Stimulated activated CD8-positive, alpha-beta memory T cell treated with anti-CD3 and anti-CD28 coated beads, Interleukin-7, amount 100 ng/mL, for 4 hours (primary cell): ENCODE measurements at places on chromosomes 5 and 9.

DNA sequence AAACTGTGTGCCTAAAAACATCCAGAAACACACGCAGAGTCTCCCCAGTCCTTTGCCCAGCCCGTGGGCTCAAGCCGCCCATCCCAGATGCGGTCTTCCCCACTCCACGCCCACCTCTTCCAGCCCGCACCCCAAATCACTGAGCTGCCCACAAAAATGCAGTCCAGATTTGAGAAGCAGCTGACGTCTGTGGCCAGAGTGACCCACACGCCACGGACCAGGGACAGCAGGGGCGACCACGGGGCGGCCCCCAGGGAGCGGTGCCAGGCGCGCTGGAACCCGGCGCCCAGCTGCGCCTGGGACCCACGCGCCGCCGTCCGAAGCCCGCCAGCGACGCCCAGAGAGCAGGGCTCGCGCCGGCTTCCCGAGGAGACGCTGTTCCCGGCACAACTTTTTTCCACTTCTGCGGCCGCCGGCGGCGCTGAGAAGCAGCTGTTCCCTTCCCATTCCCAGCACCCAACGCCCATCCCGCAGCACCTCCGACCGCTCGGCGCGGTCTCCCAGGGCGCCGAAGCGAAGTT lies 674 bp downstream of the LHFPL2 start:
- no peak for DNase-seq

GRCh38 chr5:175686396-175686795 lies 28.5 kb downstream of the HRH2 start:
- DNase-seq = no peak

DNA sequence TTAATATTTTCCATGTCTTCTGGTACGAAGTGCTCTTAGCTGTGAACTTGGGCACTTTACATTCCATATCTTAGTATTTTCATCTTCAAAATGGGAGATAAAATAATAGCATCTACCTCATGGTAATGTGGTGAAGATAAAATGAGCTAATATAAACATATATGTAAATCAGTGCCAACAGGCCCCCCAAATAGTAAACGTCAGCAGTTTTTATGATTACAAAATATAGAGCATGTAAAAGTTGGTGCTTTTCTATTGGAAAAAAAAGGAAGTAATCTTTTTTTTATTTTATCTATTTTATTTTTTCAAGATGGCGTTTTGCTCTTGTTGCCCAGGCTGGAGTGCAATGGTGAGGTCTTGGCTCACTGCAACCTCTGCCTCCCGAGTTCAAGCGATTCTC lies 291.1 kb upstream of the PRDM9 start:
- no peak for DNase-seq

DNA sequence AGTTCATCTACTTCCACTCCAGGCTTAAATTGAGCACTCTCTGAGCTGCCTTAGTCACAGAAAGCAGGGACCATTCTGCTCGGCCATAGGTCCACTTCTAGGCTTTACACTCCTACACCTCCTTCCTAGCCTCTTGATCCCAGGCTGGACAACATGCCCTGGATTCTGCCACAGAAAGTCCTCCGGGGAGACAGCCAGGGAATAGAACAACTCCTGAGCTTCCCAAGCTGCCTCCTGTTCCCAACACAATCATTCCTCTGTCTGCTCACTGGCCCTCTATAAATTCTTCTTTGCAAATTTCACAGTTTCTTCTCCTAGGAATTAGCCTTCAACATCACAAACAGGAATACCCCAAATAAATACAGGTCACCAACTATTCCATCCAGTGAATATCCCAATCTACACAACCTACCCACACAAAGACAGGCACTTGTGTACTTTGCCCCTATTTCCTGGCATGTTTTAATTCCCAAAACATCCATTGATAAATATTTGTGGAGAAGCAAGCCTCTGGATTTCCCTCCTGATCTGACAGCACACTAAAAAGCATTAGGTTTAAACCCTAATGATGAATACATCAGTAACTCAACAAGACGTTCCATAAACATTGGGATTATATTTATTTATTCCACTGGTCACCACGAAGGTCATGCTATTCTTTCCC lies 125.5 kb downstream of the ENC1 start:
- no peak for DNase-seq

DNA sequence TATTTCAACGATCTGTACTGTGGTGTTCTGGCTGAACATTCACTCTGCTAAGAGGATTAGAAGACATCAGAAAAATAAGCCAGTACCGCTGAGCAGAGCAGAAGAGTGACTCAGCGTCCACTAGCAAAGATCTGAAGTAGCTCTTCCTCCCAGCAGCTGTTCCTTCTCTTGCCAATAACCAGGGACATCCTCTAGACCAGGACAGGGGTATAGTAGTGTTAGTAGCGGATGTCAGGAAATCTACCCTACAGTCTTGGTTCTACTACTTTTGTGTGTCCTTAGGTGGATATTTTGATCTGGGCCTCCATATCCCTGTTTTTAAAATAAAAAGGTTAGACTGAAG lies 103.6 kb downstream of the TSSK1B start:
- no peak for DNase-seq

GRCh38 chr5:13003457-13003856 lies 941.0 kb downstream of the DNAH5 start:
- DNase-seq = no peak

DNA sequence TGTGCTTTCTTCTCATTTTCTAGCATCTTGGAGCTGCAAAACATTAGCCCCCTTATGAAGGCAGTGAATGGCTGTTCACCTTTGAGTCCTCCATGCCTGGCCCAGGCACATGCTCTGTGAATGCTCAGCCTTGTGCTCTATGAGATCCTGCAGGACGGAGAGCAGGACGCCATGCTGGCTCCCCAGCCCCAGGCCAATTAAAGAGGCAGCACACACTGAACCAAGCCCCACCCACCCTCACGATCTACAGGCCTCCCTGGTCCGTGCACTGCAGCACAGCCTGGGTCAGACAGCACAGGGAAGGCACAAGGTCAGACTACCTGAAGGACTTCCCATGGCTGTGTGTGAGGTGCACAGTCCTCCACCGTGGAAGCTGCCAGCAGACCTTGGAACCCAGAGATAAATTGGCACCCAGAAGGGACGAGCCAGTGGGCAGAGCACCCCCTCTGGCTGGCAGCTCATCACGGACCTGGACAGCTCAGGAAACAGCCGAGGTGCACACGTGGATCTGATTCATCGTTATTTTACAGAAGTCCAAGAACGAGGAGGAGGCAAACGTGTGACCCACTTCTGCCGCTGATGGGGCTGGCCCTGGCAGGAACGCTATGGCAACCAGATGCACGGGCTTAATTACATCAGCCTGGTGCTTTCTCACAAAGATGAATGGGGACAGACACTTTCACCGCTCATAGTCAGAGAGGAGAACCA lies 59.5 kb downstream of the OLFM1 start:
- no peak for DNase-seq

- no peak for DNase-seq
Observed at GRCh38 chr5:124698770-124699169, 47.7 kb downstream of the ZNF608 start.

- DNase-seq = no peak
Observed at GRCh38 chr5:1029945-1030625, 21.5 kb downstream of the NKD2 start.

- no peak for DNase-seq
Observed at GRCh38 chr9:14437354-14438231, 123.7 kb upstream of the NFIB start.

GRCh38 chr5:93789173-93790067 lies 48.0 kb upstream of the POU5F2 start:
- DNase-seq = no peak

- no peak for DNase-seq
Observed at GRCh38 chr9:27212191-27212590, 84.8 kb downstream of the EQTN start.

DNA sequence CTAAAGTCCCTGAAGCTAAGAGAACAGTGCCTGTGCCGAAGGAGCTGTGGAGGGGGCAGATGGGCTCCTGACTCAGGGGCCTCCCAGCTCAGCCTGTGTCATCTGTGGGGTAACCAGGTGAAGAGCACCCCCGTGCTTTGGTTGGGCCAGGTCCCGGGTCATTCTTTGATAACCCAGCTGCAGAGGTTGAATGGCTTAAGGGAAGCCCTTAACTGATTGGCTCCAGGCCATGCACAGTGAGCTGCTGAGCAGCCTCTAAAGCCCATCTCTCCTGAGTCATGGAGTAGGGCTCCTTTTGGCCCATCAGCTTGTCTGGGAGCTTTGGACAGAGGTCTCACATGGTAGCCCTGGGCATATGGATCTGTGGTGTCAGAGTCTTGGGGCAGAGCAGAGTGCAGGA lies 28.7 kb downstream of the COL27A1 start:
- no peak for DNase-seq

DNA sequence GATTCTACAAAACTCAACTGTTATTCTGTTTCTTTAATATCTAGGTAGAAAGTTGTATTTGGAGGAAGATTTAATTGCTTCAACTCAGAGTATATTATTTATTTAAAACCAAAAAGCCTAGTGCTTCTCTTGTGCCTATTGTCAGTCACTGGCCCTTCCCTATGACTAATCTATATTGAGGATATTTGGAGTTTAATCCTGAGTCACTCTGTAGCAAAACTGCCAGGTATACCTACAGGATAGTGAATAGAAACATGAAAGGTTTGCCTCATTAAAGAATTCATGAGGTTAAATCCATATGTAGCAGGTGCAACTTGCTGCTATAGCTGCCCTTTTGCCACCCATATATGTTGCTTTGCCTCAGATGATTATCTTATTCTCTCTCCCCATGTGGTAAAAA lies 15.1 kb downstream of the PLK2 start:
- DNase-seq = no peak

DNA sequence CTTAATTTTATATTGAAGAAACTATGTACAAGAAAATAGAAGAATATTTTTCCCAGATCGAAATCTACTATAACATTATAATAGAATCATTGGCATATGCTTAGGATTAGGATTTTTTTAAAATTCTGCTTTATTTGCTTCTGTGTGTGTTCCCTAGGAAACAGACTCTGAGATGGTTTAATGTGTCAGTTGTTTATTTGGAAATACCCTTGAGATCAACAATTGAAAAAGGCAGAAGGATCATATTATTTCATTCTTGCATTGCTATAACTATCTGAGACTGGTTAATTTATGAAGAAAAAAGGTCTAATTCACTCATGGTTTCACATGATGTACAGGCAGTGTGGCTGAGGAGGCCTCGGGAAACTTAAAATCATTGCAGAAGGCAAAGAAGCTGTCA lies 622.6 kb downstream of the PRR16 start:
- no peak for DNase-seq

DNA sequence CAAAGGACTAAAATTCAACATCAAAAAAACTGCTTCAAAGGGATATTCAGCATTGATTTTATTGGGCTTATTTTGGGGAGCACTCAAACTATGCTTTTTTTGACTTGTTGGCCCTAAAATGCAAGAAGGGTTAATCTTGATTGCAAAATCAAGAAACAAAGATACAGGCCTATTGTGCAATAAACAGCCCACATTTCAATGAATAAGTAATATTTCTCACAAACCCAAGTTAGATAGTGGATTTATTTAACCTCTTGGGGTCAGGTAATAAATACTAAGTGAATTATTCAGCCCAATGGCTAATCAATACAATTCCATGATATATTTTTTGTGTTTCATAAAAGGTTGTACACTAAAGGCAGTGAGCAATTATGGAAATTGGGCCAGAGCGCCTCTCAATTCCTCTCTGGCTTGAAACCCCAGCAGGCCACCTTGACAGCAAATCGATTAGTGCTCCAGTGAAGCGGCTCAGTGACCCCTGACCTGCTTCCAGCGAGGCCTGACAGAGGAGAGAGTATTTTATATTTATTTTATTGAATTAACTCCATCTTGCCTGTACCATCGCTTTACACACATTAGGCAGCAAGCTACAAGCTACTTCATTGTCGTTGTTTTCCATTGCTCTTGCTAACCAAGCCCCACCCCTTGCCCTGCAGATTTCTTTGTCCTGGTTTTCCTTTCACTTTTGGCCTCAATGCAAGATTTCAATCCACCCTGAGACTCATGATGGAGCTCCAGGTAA lies 65.5 kb downstream of the EBF1 start:
- no peak for DNase-seq

DNA sequence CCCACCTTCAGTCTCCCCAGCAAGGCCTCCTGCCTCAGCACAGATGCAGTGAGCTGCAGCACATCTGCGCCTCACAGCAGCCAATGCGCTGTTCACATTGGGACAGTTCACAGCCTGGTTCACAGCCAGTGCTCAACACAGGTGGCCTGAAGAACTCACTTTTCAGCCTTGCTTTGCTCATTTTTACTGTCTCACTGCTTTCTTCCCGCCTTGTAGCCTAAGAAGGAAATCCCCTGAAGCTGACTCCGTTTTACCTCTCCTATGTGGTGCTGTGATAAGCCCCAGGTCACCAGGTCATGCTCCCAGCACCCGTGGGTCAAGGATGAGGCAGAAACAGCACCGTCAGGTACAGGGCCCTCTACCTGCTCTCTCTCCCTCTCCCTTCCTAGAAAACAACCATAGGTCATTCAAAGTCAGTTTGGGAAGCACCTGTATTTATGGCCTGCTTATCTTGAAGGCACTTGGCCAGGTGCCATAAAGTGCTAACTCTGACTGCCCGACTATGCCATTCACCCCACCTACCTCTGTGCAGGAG lies 1.1 kb downstream of the GCNT4 start:
- DNase-seq = no peak

GRCh38 chr5:74166064-74166463 lies 474.5 kb downstream of the ENC1 start:
- no peak for DNase-seq

GRCh38 chr5:97877588-97877987 lies 694.5 kb upstream of the RIOK2 start:
- DNase-seq = no peak

- no peak for DNase-seq
Observed at GRCh38 chr5:59034498-59035186, 451.8 kb downstream of the RAB3C start.

DNA sequence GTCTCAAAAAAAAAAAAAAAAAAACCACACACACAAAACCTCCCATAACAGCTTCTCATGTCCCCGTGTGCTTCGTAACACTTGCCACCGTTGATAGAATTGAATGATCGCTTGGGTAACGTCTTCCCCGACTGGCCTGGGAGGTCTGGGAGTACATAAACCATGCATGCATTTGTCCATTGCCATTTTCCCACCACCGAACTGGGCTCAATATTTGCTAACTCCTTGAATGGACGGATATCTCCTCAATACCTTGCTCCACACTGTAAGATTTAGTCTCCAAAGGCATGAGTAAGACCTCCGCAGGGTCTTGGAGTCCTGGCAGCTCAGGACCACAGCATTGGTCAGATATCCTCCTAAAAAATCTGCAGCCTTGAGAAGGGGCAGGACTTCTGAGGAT lies 3.2 kb upstream of the P4HA2 start:
- no peak for DNase-seq

DNA sequence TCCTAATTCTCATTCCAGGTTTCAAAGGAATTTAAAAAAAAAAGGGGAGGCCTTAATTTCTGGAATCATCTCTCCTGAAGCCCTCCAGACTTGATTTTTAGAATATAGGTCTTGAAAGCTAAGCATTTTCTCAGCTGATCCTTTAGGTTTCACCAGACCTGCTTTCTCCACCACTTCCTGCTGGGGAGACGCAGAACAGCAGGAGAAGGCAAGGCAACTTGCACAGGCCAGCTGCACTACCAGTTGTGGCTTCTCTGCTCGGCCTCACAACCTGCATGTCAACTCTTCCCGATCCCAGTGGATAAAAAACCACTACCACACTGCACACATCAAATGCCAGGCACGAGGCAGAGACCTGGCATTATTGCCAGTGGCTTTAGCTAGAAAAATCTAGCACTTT lies 119.8 kb downstream of the SIL1 start:
- no peak for DNase-seq

GRCh38 chr5:109324351-109324750 lies 85.4 kb downstream of the PJA2 start:
- no peak for DNase-seq

- DNase-seq = no peak
Observed at GRCh38 chr5:82105457-82105856, 133.6 kb downstream of the ATG10 start.

GRCh38 chr9:128081056-128081455 lies 13.0 kb downstream of the SLC25A25 start:
- no peak for DNase-seq
